ENCODE measurements at places on chromosomes 2 and 18. TPM values are rescaled to one million over a fixed set of nuclear protein-coding genes. Genes with fewer than 3 reads are reported as not detected.

Gene SH3BP4
- 32.9 TPM for polyA plus RNA-seq

Gene CFAP65
- 1.7 TPM for polyA plus RNA-seq

Gene FKBP7
- polyA plus RNA-seq, result 34.7 TPM

Gene MARCHF4
- 7.6 TPM for polyA plus RNA-seq

Gene B3GNT7
- polyA plus RNA-seq, result 0.12 TPM

Gene KCNE4
- polyA plus RNA-seq, result 0.19 TPM

Gene REG1A
- polyA plus RNA-seq, result not detected

Gene GPC1
- 49.0 TPM for polyA plus RNA-seq

GRCh38 chr2:207813221-207813916 lies 43.7 kb upstream of the FZD5 start:
- H3K4me3 ChIP-seq, result no peak overlapping the region
- no peaks in the 10 kb centered on the region for H3K27me3 ChIP-seq
- H3K36me3 ChIP-seq, result no peaks in the 10 kb centered on the region
- no peak for DNase-seq
- no peak overlapping the region for H3K27ac ChIP-seq

DNA sequence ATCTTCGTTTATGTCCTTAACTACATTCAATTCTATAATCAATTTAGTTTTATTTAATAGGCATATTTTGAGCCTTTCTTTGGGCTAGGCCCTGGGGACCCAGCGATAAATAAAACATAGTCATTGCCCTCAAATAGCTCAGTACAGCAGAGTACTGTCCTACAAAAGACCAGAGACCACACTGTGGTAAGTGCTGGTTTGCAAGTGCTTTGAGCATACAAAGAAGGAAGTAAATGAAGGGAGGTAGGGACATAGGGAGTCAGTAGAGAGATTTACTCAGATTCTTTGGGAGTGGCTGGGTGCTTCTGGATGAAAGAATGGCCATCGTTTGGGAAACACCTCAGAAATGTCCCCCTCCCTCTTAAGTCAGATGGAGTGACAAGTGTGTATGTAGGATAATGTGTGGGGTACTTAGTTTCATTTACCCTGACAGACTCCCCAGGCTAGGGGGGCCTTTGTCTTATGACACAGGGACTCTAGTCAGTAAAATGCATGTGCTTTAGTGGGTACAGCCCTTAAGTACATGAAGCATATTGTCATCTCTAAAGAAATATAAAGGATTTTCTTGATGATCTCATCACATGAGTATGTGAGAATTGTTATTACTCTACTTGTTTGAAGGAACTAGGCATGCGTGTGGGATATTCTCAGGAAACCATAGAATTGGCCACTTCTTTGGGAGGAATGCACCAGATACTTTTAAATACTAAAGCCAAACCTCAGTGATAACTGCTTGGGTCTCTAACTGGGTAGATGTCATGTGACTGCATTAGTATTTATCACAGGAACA lies 35.1 kb downstream of the MAPRE2 start:
- no peaks in the 10 kb centered on the region for H3K27me3 ChIP-seq
- no peak overlapping the region for H3K4me3 ChIP-seq
- no peak for DNase-seq

DNA sequence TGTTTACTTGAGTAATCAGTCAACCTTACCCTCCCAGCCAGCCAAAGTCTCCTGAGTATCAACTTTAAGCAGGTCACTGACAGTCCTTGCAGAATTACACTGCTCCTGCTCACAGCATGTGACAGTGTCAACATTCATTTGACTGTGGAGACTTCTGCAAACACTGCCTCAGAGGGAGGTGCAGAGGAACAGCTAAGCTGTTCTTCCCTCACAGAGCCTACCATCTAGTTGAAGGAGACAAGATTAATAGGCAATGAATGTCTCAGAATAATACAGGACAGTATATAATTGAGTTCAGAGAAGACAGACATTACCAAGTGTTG lies 11.9 kb downstream of the SLC14A2 start:
- no peaks in the 10 kb centered on the region for H3K27me3 ChIP-seq
- no peak overlapping the region for H3K4me3 ChIP-seq
- no peak for DNase-seq
- no peak overlapping the region for H3K27ac ChIP-seq

DNA sequence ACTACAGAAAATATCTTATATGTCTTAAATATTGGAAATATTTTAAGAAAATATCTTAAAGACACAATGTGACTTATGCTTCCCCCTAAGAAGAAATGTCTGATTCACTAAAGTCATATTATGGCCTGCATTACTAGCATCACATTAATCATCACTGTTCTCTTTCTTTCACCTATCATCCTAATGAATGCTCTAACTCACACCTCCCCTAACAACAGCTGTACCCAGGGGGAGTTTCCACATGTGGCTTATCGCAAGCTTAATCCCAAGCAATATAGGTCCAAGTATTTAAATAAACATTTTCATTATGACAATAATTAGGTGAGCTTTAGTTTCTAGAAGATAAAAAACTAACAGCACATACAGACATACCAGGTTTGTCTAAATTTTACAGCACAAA lies 39.6 kb downstream of the REV1 start:
- H3K36me3 ChIP-seq, result peaks cover 51% of the 10 kb centered on the region
- DNase-seq, result no peak
- no peaks in the 10 kb centered on the region for H3K4me1 ChIP-seq
- no peak overlapping the region for H3K27ac ChIP-seq

DNA sequence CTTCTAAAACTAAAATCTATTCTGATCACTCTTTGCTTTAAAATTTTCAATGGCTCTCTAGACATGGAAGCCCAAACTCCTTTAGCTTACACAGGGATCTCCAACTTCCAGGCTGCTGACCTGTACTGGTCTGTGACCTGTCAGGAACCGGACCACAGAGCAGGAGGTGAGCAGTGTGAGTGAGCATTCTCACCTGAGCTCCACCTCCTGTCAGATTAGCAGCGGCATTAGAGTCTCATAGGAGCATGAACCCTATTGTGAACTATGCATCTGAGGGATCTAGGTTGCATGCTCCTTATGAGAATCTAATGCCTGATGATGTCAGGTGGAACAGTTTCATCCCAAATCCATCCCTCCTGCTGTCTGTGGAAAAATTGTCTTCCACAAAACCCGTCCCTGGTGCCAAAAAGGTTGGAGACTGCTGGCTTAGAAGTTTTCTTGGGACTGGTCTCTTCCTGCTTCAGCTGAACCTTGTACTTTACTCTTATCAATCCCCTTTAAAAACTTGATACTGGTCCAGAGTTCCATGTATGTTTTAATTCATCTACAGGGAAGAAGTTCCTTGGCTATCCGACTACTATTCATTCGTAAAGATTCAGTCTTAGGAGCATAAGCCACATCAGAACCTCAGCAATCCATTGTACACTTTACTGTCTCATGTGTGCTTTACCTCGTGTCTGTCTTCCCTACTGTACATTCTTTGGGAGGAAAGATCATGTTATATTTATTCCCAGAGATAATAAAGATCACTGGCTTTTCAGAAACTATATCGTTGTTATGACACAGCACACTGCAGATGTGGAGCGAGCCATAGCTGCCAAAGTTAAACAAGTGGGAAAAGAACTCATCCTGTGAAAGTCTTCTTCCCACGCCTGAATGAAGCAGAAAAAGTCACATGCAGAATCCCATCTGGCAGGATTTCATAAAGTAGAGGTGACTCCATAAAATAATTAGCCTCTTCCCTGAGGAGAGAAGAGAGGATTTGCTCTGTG lies 183.8 kb downstream of the LRATD1 start:
- no peaks in the 10 kb centered on the region for H3K4me1 ChIP-seq
- H3K27me3 ChIP-seq, result no peaks in the 10 kb centered on the region
- H3K4me3 ChIP-seq, result no peak overlapping the region
- DNase-seq, result no peak
- H3K27ac ChIP-seq, result no peak overlapping the region

DNA sequence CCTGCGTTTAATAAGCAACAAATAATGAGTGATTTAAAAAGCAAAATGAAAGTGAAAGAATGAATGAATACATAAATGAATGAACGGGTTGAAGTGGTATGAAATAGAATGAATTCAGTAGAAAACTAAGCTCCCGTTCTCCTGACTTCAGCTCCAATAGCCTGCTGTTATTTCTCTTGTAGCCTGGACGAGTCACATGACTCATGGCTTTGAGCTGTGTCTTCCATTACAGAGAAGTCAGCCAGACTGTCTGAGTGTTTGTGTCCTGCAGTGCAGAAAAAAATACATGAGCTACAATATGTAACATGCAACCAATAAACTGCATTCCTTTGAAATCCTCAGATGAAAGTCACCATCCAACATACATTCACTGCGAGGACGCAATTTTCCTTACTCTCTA lies 21.2 kb downstream of the SCG2 start:
- H3K4me3 ChIP-seq, result peak overlapping the region; percentile 14
- H3K36me3 ChIP-seq, result no peaks in the 10 kb centered on the region
- H3K27ac ChIP-seq, result peak overlapping the region; percentile 75
- H3K27me3 ChIP-seq, result no peaks in the 10 kb centered on the region
- DNase-seq, result peak; percentile 26
- H3K4me1 ChIP-seq, result peaks cover 6% of the 10 kb centered on the region

- DNase-seq, result peak; percentile 6
- H3K27me3 ChIP-seq, result no peaks in the 10 kb centered on the region
- peak overlapping the region; percentile 75 for H3K27ac ChIP-seq
- no peaks in the 10 kb centered on the region for H3K36me3 ChIP-seq
These were observed 333.4 kb downstream of the SETBP1 start for GRCh38 chr18:45014047-45014501.

DNA sequence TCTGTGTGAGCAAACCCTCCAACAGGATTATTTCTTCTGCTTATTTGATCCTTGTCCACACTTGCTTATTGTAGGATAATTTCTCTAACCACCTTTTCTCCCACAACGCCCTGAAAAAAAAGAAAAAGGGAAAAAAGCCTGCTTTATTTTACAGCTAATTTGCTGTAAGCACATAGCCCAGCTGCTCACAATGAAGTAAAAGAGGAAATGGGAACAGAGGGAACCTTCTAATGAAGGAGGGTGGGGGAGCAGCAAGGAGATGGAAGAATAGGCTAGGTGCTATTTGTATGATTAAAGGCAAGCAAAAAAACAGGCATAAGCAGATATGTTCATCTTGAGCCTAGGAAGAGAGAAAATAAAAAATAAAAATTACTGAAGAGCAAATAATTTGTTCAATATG lies 331.6 kb downstream of the TXNL1 start:
- no peak overlapping the region for H3K27ac ChIP-seq
- no peak for DNase-seq
- peaks cover 5% of the 10 kb centered on the region for H3K4me1 ChIP-seq
- no peak overlapping the region for H3K4me3 ChIP-seq
- H3K27me3 ChIP-seq, result no peaks in the 10 kb centered on the region

DNA sequence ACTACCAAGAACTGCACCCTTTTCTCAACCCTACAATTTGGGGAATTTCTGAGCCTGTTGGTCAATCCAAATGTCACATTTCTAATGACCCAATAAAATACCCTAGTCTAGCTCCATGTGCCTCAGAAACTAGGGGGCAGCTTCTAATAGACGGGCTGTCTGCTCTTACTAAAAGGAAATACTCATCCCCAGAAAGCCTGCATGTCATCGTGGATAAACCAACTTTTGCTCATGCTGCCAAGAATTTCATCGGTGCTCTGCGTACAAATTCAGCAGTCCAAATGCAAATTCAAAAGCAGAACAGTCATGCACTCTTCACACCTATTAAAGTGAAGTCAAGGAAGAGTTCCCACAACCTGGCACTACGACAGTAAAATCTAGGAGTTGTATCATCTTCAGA lies 377.3 kb downstream of the LNPK start:
- H3K4me3 ChIP-seq, result no peak overlapping the region
- H3K27me3 ChIP-seq, result no peaks in the 10 kb centered on the region
- no peak overlapping the region for H3K27ac ChIP-seq
- no peaks in the 10 kb centered on the region for H3K4me1 ChIP-seq
- H3K36me3 ChIP-seq, result no peaks in the 10 kb centered on the region

DNA sequence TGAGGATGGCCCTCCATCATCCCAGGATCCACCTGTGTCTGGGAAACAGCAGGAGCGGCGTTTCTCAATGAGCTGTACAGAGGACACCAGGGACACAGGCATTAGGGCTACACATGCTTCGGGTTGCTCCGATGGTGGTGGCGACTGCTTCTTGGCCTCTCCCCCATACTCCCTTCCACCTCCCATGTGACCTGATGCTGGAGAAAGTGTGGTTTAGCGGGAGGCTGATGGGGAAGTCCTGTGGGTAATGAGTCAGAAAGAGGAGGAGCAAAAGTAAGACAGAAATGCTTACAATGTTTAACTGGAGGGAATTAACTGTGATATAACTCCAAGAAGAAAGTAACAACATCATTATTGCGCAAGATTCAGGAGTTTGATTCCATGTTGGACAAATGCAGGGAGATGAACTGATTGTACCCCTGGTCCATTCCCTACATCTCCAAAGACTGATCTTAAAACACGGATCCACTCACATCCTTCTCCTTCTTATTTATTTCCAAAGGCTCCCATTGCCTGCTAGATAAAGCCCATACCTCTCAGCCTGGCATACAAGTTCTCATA lies 186.6 kb downstream of the NRP2 start:
- H3K27me3 ChIP-seq, result no peaks in the 10 kb centered on the region
- H3K36me3 ChIP-seq, result no peaks in the 10 kb centered on the region
- H3K27ac ChIP-seq, result no peak overlapping the region
- H3K4me1 ChIP-seq, result peaks cover 14% of the 10 kb centered on the region

- no peaks in the 10 kb centered on the region for H3K27me3 ChIP-seq
- H3K27ac ChIP-seq, result no peak overlapping the region
These were observed 67.2 kb upstream of the SH3BP4 start for GRCh38 chr2:234884591-234884990.

DNA sequence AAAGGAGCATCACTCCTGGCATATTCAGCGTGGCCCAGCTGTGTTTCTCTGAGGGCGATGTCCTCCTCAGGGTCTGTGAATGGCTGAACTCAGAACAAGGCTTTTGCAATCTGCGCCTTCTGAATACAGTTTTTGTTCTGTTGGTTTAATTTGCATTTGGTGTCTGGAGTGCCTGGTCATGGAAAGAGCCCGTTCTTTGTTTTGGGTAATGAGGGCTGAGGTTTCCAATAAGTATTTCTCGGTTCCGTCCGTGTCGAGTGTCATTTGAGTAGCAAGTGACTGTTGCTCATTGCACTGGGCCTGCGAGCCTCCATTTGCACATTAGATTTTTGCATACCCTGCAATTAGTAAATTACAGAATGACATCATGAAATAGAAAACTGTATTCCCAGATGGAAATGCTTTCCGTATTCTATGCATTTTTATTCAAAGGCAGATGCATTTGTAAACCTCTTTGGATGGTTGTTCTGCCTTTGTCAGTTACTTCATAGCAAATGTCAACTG lies 57.3 kb downstream of the NEDD4L start:
- peaks cover 23% of the 10 kb centered on the region for H3K4me1 ChIP-seq
- no peak overlapping the region for H3K4me3 ChIP-seq

- no peaks in the 10 kb centered on the region for H3K36me3 ChIP-seq
- H3K4me1 ChIP-seq, result no peaks in the 10 kb centered on the region
- H3K4me3 ChIP-seq, result peak within 1 kb of the TSS; percentile 87
- H3K27me3 ChIP-seq, result no peaks in the 10 kb centered on the region
These were observed at the start of gene PRKCE for GRCh38 chr2:45651415-45652089. PRKCE (plus strand) TSS chr2:45651675.

GRCh38 chr2:31384771-31385276 lies 29.7 kb downstream of the XDH start:
- DNase-seq, result no peak
- H3K27ac ChIP-seq, result no peak overlapping the region
- H3K4me1 ChIP-seq, result peaks cover 28% of the 10 kb centered on the region
- H3K27me3 ChIP-seq, result no peaks in the 10 kb centered on the region
- H3K4me3 ChIP-seq, result no peak overlapping the region

GRCh38 chr2:42792583-42793333 lies at the start of gene HAAO:
HAAO (minus strand) TSS chr2:42792583; CDS start chr2:42792536, 47 bp downstream.
- no peak within 1 kb of the TSS for H3K4me3 ChIP-seq
- no peaks in the 10 kb centered on the region for H3K36me3 ChIP-seq
- no peak within 1 kb of the TSS for H3K27ac ChIP-seq
- H3K4me1 ChIP-seq, result peaks cover 10% of the 10 kb centered on the region
- H3K27me3 ChIP-seq, result no peaks in the 10 kb centered on the region

Measured in SK-N-SH (cell line).